ENCODE measurements at places on chromosomes 11 and 22. TPM values are rescaled to one million over a fixed set of nuclear protein-coding genes. Genes with fewer than 3 reads are reported as not detected.

- no peak for DNase-seq
Measured at GRCh38 chr11:128614026-128614425, 26.7 kb upstream of the ETS1 start.

- no peak for DNase-seq
Measured at GRCh38 chr11:73233211-73233610, 15.1 kb downstream of the P2RY2 start.

- DNase-seq, result no peak
Measured at GRCh38 chr11:4030197-4030596, 64.4 kb upstream of the RRM1 start.

- no peak for DNase-seq
Measured at GRCh38 chr11:22780952-22781593, 48.5 kb downstream of the SVIP start.

DNA sequence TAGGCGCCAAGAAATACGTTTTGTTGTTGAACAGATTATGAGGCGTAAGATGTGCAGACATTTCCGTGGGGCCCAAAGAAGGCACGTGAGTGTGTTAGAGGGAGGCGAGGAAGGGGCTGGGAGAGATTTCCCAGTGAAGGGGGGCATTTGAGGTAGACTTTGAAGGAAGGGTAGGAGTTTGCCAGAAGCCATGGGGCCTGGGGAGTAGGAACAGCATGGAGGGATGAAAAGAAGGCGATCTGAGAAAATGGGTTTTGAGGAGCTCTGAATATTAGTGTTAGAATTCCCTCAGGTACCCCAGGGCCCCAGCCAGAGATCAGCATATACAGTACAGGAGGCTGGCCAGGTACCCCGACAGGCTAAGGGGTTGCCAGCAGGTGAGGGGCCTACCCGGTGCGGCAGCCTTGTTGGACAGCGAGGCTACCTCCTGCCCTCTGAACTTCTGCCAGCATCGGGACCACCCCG, 414 bp upstream of the MIEF1 start:
- no peak for DNase-seq

DNA sequence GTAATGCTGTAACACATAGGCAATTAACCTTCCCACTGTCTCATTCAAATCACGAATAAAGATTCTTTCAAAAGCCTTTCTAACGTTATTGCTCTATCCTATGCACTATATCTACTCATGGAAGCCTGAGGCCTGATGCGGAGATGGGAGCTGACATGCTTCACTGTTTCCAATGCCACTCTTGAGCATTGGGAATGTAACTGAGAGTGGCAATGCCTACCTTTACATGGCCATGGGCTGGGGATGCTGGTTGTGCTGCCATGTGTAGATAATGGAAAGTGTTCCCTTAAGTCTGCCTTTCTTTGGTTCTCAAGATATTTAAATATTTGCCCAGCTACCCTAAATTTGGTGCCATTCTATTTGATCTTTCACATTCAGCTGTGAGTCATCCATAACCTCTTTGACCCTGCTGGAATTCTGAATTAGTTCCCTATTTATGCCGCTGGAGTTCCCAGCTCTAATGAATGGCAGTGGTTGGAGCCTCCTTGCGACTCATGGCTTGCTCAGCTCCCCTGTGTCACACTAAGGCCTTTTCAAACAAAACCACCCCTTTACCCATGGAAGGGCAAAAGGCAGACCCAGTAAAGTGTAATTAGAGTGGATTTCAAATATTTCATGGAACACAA, 21.4 kb upstream of the DKK3 start:
- peak; percentile 65 for DNase-seq

DNA sequence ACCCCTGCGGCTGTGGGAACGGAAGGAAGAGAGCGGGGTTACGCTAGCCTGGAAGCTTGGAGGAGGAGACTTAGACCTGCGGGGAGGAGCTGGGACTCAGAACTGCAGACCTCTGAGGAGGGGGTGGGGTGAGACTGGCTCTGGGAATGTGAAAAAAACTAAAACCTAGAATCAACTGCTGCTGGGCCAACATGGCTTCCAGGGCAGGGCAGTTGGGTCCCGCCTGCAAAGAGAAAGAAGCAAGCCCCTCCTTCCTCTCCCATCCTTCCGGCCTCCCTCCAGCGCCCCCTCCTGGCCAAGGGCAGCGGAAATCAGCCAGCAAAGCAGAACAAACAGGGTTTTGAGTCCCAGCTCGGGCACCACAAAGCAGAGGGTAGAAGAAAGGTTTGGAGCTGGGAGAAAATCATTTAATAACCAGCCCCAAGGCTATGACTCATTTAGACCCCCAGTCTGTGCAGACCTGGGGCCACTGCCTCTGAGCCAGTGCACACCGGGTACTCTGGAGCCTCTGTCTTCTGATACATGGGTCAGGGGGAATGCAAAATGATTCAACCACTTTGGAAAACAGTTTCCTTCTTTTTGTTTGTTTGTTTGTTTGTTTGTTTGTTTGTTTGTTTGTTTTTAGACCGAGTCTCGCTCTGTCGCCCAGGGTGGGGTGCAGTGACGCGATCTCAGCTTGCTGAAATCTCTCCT, 7.3 kb upstream of the NCF4 start:
- DNase-seq, result peak; percentile 25

DNA sequence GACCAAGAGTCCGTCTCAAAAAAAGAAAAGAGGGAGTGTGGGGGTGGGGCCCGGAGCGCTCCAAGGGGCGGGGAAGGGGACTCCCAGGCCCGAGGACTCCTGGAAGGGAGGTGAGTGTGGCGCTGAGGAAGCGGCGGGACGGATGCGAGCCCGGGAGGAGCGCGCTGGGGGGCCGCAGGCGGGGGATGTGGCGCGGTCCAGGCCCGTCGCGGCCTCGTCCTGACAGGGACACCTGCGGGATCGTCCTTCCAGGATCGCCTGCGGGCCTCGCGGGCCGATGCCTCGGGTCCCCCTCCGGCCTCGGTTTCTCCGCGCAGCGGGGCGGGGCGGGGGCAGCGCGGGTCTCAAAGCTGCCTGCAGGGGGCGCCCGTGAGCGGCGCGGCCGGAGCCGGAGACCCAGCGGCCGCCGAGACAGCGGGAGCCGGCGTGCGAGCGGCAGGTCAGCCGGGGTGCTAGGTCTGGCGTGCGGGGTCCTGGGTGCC, 3.8 kb upstream of the ADORA2A start:
- DNase-seq, result no peak

DNA sequence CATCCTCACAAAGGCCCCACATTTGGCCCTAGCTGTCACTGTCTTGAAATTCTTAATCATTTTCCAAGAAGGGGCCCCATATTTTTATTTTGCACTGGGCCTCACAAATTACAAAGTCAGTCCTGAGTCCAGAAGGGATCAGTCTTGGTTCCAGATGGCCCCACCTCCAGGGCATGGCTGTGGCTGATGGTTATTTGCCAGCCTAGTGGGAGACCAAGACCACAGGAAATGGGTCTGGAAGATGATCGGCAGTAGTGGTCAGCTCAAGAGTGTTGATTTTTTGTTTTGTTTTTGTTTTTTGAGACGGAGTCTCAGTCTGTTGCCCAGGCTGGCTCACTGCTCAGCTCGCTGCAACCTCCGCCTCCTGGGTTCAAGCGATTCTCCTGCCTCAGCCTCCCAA, 47.1 kb upstream of the EMID1 start:
- no peak for DNase-seq

GRCh38 chr11:126405906-126406305, 50.4 kb downstream of the ST3GAL4 start:
- no peak for DNase-seq

- no peak for DNase-seq
Measured at GRCh38 chr11:134915212-134915611, 503.2 kb upstream of the B3GAT1 start.

GRCh38 chr11:14149683-14150082, 187.2 kb downstream of the SPON1 start:
- no peak for DNase-seq

DNA sequence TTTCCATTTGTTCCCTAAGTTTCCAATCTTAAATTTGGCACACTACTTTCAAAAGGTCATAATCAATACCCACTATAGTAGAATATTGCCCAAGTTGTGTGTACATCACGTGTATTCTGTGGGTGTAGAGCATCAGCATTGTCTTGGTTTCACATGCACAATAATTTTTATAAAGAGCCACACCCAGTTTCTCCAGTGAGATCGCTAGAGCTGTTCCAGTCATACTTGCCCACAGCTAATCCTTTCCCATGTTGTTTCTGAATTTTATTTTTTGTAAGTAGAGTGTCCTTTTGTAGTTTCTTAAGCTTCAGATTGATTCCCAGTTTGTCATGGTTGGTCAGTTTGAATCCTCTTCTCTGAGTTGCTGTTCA, 13.7 kb downstream of the FAM118B start:
- no peak for DNase-seq

- no peak for DNase-seq
Measured at GRCh38 chr22:49423125-49423650, 404.5 kb downstream of the BRD1 start.

GRCh38 chr11:1532606-1533341, 39.3 kb downstream of the DUSP8 start:
- no peak for DNase-seq

- no peak for DNase-seq
Measured at GRCh38 chr22:48093981-48094380, 1331.5 kb downstream of the TBC1D22A start.

DCPS gene
- polyA plus RNA-seq, result 34.8 TPM

SCGB1A1 gene
- not detected for polyA plus RNA-seq

CLDN5 gene
- 0.21 TPM for polyA plus RNA-seq

FADS3 gene
- 110 TPM for polyA plus RNA-seq

MICAL2 gene
- polyA plus RNA-seq, result 170 TPM

OR9G1 gene
- polyA plus RNA-seq, result not detected

SLC17A6 gene
- polyA plus RNA-seq, result not detected

OR52W1 gene
- not detected for polyA plus RNA-seq

Measured in IMR-90 (cell line).